ENCODE measurements at places on chromosomes 4 and X.

- no peak for DNase-seq
Measured at GRCh38 chr4:157294575-157294974, 74.0 kb downstream of the GRIA2 start.

GRCh38 chrX:5051831-5052491 lies 1176.7 kb downstream of the NLGN4X start:
- no peak for DNase-seq

GRCh38 chr4:7651461-7651921 lies 216.8 kb upstream of the PSAPL1 start:
- DNase-seq: no peak

DNA sequence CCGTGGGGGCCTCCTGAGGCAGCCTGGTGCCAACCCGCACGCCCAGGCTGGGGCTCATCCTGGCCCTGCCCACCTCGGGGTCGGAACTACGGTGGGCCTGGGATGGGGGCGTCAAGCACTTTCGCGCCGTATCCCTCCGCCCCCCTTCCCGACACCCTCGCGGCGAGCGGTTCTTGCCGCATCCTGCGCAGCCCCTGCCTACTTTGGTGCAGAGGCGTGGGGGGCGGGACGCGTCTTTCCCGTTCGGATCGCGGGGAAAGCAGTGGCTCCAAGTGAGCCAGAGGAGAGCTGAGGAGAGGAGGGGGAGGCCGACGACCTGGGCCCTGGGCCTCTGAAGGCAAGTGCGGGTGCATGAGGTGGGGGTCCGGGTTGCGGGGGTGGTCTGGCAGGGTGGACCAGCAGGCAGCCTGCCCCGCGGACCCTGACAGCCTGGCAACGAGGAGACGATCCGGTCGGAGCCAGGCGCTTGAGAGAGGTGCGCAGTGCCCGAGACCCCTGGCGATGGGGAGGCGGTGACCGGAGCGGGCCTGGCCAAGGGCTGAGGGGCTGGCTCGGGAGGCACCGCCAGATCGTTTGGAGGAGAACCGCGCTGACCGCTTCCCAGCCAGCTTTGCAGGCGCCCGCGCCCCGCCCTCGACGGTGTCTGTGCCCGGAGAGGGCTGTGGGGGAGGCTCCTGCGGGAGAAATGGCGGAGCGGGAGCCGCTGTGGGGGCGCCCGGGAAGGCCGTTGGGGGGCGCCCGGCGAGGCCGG lies at the start of gene GPRASP2:
GPRASP2 (plus strand) TSS at position 233 of the 751 bp plus-strand sequence. CDS start 2,422 bp downstream, outside the sequence.
- no peak for DNase-seq

DNA sequence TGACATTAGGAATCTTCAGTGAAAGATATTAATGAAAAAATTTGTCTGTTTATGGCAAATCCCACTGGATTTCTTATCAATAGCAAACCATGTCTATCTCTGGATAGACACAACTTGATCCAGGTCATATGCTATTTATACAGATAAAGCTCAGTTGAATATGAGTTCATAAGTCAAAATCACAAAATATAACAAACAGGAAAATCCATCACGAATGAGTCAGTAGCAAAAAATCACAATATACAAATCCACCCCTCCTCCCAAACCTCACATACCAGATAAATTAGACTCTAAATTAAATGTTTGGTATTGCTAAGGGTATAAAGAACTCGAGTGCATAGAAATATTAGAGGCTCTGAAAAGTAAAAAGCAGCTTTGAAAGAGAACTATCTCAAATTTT lies 420.5 kb downstream of the TLL1 start:
- DNase-seq: no peak

- DNase-seq: no peak
Measured at GRCh38 chrX:76183289-76184049, 10.6 kb downstream of the PBDC1 start.

- DNase-seq: no peak
Measured at GRCh38 chrX:112822892-112823291, 17.7 kb downstream of the AMOT start.

GRCh38 chr4:52979821-52980590 lies 117.9 kb downstream of the RASL11B start:
- DNase-seq: no peak

DNA sequence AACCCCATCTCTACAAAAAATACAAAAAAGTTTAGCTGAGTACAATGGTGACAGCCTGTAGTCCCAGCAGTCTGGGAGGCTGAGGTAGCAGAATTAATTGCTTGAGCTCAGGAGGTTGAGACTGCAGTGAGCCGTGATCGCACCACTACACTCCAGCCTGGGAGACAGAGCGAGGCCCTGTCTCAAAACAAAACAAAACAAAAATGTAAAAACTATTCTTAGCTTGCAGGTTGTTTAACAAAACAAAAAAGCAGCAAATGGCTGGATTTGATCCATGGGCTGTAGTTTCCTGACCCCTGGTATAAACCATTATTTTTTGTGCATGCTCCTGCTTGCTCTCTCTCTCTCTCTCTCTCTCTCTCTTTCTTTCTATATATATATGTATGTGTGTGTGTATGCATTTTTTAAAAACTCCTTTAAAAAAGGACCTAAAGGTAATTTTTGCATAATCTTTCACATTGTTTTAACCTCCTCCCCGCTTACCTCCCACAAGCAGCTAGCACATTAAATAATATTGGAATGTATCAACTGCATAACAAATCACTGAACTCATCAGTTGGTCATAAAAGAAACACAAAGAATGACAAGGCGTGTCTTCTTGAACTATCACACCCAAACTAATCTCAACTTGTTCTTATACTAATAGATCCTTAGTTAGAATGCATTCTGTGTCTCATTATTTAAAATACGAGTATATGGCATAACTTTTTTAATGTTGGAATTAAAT lies 4.8 kb downstream of the AREG start:
- no peak for DNase-seq

DNA sequence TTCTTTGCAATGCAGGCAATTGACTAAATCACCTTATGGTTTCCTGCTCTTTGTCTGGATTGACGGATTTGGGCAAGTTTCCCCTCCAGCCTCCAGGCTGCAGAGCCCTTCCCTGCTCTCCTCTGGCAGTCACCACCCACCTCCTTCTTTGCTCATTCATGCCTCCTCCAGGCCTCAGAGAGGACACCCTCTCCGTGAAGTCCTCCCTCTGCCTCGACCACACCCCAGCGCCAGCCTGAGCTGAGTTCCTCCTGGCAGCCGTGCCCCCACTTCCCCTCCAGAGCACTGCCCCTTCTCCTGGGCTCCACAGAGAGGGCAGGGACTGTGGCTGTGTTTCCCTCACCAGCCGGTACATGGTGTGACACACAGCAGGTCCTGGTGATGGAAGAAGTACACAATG lies 53.7 kb downstream of the DCTD start:
- no peak for DNase-seq

GRCh38 chrX:10120331-10120730 lies 36.4 kb upstream of the CLCN4 start:
- no peak for DNase-seq

- DNase-seq: no peak
Measured at GRCh38 chr4:1494416-1495315, 88.4 kb upstream of the NKX1-1 start.

GRCh38 chr4:89570931-89571330 lies 263.3 kb upstream of the GPRIN3 start:
- DNase-seq: no peak

DNA sequence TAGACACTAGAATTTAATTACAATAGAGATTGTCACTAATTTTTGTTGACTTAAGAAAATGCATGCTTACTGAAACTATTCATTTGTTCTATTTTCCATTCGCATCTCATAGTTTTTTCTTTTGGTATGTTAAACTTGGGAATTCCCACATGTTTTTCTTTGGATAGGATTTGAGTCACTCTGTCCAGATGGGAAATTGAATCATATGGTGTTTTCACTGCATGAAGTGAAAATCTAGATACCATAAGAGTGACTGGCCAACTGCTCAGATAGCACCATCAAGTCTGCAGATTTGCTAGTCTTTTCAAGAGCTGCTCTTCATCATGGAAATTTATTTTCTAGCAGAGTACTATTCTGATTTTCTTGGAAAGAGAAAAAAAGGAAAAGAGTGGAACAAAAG lies 172.6 kb downstream of the FAM47B start:
- DNase-seq: no peak

DNA sequence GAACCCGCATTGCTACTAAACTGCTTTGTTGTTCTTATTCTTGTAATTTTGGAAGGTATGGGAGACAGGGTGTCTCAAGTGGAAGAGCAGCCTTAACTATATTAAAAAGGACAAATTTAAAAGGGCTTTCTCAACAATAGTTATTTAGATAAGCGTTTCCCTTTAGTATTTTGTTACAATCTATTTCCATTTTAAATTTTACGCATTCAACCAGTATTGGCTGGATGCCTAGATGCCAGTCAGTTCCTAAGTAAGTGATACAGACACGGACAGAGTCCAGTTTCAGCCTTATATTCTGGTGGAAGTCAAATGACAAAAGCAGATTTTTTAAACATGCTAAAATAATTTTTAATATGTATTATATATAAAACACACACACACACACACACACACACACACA lies 28.3 kb downstream of the FAT1 start:
- DNase-seq: no peak

- DNase-seq: no peak
Measured at GRCh38 chr4:169233691-169234090, 37.1 kb downstream of the SH3RF1 start.

GRCh38 chrX:3950373-3950772 lies 236.9 kb upstream of the PRKX start:
- no peak for DNase-seq

- no peak for DNase-seq
Measured at GRCh38 chrX:68292471-68292870, 140.8 kb downstream of the OPHN1 start.

- DNase-seq: no peak
Measured at GRCh38 chr4:10161146-10161545, 44.5 kb upstream of the WDR1 start.

DNA sequence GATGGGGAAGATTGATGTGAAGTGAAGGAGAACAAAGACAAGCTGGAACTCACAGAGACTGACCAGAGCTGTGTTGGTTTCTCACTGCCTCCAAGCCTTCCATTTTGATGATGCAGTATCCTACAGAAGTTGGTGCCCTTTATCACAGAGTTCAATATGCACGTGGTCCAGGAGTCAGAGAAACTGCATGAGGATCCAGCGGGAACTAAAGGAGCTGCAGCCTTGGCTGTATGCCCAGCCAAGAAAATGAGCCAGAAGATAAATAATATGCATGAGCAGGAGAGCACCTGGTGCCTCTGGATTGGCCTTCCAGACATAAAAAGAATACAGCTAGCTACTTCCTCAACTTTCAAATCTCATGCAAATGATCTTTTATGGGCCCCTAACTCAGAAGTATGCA lies 44.3 kb upstream of the DCLK2 start:
- no peak for DNase-seq

GRCh38 chr4:132071815-132072214 lies 1077.3 kb upstream of the PCDH10 start:
- no peak for DNase-seq

GRCh38 chr4:147772459-147772969 lies 40.6 kb downstream of the ARHGAP10 start:
- no peak for DNase-seq

- DNase-seq: no peak
Measured at GRCh38 chr4:16739997-16740624, 158.3 kb downstream of the LDB2 start.

- no peak for DNase-seq
Measured at GRCh38 chrX:121836000-121836399, 788.6 kb downstream of the GLUD2 start.

GRCh38 chr4:106893395-106893881 lies 142.7 kb downstream of the DKK2 start:
- no peak for DNase-seq

DNA sequence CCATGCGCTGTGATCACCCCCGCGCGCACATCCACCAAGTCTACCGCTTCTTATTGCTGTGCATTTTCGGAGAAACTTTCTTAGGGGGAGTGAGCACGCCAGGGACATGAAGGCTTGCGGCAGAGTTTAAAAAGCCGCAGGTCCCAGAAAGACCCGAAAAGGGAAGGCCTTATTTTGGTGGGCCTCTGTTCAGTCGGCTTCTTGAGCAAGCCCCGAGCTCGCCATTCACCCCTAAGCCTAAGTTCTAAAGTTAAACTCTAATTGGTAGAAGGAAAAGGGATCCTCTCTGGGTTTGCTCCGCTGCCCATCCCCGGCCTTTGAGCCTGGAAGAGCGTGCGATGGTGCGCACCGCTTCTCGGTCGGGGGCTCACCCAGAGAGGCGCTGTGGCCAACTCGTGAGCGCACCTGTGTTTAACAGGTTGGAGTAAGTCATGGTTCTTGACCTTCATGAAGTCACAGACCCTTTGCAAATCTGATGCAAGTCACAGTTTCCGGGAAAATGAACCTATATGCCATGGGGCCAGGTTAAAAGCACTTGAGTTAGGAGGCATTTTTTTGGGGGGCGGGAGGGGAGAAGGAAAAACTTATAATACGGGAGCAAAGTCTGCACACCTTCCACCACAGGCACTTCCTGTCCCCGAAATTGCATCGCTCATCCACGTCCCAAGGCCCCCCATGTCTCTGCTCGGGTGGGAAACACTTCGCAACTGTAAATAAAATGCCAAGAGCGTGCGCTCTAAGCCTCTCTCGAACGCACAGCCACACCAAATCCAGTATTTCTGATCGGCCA lies 1.9 kb downstream of the PHOX2B start:
- DNase-seq: no peak

DNA sequence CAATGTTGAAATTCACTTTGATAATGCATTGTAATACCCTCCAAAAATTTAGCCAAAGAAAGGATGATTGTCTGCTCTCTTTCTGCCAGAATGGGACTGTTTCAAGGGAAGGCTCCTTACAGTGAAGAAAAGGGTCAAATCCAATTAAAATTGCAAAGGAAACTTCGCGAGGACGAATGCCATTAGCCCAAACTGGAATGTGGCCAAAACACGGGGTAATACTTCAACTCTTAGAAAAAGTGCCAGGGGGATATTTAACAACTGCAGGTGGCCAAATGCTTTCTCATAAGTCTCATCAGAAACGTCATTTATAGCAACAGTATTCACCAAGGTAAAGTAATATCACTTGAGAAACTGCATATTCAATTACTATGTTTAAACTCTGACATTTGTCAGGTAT lies 29.0 kb downstream of the NKX3-2 start:
- no peak for DNase-seq

DNA sequence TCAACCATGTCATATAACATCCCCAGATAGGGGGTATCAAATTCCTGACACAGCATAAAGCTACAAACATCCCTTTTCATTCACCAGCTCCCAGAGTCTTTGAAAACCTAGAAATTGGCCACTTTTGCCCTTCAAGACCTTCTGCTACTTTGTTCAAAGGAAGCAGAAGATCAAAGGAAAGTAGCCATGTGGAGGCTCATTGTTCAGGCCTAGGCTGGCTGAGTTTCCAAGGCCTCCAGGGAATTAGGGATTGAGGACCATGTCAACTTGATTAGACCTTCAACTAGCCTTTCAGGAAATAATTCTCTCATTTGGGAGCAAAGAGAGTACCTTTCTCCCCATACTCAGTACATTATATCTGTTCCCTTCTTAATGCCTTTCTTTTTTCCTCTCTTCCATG lies 66.8 kb upstream of the ATXN3L start:
- DNase-seq: no peak

- no peak for DNase-seq
Measured at GRCh38 chr4:156571146-156571545, 400.5 kb downstream of the PDGFC start.

DNA sequence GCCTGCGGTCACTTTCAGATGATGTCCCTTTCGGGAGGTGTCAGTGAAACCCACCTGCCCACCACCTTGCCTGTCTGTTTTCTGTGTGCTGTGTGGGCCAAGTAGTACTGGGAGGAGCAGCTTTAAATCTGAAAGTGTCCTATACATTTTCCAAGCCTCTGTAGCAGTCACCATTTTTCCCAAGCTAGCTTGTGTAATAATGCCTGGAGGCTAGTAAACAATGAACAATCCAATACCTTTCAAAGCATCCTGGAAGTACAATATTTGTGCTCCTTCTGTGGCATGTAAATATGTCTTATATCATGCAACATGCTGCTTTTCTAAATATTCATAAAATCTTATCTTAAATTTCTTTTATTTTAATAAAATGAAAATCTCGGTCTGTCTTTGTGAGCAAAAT lies 111.6 kb upstream of the C1GALT1C1 start:
- DNase-seq: no peak

All from stimulated activated CD4-positive, alpha-beta T cell treated with anti-CD3 and anti-CD28 coated beads, Interleukin-2, amount 100 ng/mL, for 48 hours (primary cell).